ENCODE measurements at places on chromosomes 11 and 22.

GRCh38 chr11:117230286-117230961 is 1.4 kb downstream of the PCSK7 start:
- peak; percentile 15 for DNase-seq

DNA sequence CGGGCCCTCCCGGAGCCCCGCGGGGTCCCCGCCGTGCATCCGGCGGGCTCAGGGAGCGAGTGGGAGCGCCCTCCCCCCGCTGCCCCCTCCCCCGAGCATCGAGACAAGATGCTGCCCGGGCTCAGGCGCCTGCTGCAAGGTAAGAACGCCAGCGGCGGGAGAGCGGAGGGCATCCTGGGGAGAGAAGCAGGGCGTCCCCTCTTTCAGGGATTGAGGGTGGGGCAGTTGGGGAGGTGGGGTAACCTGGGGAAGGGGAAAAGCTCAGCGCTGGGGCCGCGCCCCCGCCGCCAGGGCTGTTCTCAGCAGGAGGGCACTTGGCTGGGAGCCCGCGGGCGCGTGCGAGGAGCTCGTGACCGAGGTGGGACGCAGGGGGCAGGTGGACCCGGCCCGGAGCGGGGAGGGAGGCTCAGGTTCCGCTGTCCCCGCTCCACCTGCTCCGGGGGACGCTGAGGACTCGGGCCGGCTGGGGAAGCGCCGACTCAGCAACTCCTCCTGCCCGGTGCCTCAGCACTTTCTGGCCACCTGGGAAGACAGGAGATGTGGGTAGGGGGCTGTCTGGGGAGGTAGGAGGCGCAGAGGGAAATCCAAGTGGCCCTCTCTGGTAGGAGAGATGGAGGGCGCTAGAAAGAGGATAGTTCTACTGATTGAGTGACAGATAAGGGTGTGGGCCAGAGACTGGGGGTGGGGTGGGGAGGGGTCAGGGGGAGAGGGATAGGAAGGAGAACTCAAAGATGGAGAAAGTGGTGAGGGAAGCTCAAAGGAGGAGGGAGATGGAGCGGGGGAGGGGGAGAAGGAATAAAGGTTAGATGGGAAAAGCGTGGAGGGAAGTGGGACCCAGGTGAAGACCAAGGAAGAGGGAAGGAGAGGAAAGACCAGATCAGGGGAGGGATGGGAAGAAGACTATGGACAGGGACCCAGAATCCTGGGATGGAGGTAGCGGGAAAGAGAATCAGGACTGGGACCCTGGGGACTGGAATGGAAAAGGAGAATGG is 726 bp downstream of the RTN4RL2 start:
- DNase-seq = no peak

DNA sequence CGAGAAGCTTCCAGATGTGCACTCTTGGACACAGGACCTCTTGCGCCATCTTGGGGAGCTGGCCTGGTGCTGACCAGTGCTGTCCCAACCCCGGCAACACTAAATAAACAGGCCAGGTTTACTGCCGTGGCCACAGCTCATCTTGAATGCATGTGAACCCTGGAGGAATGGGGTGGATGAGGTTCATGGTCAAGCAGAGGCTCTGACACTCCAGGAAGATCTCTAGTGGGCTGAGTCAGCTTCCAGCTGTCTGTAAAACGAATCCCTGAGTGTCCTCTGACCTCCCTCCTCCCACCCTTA is 51.8 kb downstream of the ALX4 start:
- no peak for DNase-seq

DNA sequence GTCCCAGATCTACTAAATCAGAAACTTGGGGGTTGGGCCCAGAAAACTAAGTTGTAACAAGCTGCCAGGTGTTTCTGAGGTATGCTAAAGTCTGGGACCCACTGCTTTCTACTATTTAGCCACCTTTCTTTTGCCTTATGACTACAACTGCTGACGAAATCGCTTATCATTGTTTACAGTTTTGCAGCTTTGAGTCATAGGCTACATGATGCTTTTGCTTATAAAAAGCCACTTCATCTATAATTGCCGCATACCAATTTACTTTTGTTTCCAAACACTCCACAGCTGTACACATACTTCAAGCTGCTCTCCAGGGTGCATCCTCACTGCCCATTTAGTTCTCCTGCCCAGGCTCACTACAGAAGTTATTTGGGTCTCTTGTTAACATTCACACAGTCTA is 144.7 kb downstream of the ENTHD1 start:
- DNase-seq = no peak

DNA sequence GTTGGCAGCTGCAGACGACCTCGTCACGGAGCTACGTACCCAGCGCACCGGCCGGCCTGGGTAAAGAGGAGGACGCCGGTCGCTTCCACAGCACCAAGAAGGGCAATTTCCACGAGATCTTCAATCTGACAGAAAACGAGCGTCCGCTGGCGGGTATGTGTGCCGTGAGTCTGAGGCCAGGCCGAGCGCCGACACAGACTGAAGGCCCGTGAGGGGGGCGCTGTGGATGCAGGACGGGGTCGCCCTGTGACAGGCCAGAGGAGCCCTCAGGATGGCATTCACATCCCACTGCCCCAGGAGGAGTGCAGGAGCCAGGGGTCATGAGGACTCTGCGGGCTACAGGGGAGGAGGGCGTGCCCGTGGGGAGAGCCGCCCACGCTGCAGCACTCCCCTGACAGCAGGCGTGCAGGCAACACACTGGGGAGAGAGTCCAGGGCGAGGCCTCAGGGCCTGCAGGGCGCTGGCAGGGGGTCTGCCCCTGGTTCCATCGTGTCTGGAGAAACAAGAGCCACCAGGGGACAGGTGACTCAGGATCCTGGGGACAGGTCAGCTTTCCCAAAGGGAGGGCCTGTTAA is 53.6 kb downstream of the GRAMD4 start:
- no peak for DNase-seq

- no peak for DNase-seq
These were observed 13.5 kb downstream of the SPTBN2 start for GRCh38 chr11:66715346-66716085.

DNA sequence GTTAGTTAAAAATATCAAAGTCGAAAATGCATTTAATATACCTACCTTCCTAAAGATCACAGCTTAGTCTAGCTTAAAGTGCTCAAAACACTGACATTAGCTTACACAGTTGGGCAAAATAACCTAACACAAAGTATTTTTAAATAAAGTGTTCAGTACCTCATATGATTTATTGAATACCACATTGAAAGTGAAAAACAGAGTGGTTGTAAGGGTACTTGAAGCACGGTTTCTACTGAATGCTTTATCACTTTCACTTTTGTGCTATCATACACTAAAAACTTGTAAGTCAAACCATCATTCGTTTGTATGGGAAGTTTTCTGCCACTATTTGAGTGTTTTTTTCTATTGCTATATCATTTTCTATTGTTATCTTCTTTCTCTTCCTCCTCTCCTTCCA is 36.6 kb downstream of the ZBTB44 start:
- DNase-seq = no peak

GRCh38 chr11:46504817-46505613 is 88.8 kb downstream of the AMBRA1 start:
- DNase-seq = no peak
